Non-pigmented ciliary epithelial cell (primary cell): ENCODE measurements at places on chromosomes 6 and 20.

DNA sequence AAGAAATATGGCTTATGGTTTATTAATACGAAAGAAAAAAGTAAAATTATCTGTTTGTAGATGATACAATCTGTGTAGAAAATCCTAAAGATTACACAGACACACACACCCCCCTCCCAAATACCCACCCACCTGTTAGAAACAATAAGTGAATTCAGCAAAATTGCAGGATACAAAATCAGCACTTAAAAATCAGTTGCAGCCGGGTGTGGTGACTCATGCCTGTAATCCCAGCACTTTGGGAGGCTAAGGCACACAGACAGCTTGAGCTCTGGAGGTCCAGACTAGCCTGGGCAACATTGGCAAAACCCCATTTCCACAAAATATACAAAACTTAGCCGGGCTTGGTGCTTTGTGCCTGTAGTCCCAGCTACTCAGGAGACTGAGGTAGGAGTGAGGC, 42.3 kb downstream of the NINL start:
- DNase-seq: no peak

- no peak for DNase-seq
Observed at GRCh38 chr6:105839266-105839665, 246.9 kb upstream of the PRDM1 start.

- DNase-seq: no peak
Observed at GRCh38 chr20:58545565-58546415, 30.6 kb upstream of the APCDD1L start.

DNA sequence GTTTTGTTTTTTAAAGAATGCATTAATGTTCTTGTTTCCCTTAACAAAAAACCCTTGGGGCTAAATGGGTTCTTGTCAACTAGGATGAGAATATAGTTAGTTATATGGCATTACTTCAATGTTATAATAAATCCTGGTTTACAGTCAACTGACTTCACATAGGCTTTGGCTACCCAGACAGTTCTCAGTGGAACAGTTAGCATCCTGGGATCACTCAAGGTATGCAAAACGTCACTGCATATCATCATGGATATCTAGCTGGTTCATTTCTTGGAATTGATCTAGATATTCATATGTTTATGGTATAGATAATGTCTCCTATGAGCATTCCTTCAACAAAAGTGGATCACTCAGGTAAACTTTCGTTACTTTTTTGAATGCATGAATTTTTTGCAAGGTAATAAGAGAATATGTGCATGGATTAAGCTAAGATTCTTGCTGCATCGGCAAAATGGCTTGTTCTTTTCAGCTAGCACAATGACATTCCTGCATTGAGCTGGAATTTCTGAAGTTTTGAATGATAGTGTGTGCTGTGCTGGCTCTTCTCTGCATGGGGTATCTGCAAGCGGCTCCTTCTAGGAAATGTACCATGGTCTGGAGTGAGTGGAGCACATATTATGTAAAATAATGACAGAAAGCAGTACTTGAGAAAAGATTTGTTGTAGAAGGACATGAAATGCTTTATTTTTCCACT, 138.9 kb downstream of the ADGRG6 start:
- no peak for DNase-seq

DNA sequence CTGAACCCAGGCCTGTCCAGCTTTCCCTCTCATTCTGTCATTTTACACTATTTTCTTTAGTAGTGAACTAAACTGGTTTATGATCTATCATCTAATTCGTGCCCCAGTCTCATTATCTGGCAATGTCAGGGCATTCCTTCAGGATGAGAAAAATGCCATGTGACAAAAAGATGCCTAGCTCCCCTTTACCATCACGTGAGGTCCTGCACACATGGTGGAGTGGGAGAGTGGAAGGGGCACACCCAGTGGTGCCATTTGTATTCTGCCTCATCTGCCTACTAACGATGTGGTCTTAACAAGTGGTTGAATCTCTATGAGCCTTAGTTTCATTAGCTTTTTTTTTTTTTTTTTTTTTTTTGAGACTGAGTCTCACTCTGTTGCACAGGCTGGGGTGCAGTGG, 41.2 kb downstream of the CDC5L start:
- DNase-seq: no peak

DNA sequence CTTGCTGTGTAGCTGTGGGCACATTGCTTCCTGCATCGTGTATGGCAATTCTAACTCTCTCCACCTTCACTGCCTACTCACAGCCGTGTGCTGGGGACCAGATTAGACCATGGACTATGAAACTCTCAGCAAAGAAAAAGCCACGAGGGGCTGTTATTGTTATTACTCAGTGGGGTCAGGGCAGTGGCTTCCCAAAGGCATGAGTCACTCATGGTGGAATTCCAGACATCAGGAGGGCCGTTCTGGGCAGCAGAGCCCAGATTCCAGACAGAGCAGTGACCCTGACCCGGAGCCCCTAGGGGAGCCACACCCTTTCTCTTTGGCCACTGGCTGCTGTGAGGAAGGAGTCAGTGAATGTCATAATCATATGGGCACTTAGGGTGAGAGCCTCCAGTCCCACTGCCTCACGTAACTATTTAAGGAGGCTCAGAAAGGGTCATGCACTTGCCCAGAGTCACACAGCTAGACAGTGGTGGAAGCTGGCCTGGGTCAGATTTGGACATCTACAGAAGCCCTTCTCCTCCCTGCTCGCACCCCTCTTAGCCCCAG, 22.2 kb upstream of the CCN5 start:
- DNase-seq: peak; percentile 77

DNA sequence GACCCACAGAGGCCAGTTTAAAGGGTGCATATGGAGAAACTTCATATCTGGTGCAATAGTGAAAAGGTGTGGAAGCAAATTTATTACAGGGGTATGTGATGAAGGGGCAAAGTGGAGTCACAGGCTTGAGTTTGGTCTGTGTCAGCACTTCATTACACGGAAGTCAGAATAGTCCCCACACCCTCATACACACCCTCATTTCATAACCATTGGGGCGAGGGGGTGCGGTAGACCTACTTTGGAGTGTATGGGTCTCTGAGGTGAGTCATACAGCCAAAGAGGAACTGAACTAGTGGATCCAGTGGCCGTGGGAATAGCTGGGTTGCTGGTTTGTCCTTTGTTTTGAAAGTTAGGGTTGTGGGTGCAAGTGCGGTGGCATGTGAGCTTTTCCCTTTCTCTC, 3.3 kb downstream of the TM9SF4 start:
- DNase-seq: no peak
